ENCODE measurements at places on chromosomes 1 and 21. TPM values are rescaled to one million over a fixed set of nuclear protein-coding genes. Genes with fewer than 3 reads are reported as not detected.

GRCh38 chr1:153805042-153805745 lies 30.0 kb downstream of the SLC27A3 start:
- ATAC-seq: peak; percentile 96

LEFTY1 gene
- 0.85 TPM for total RNA-seq

ADGRL2 gene
- 75.4 TPM for total RNA-seq

CCDC17 gene
- 0.98 TPM for total RNA-seq

IRF6 gene
- 0.11 TPM for total RNA-seq

GRCh38 chr1:101338714-101339430 lies 102.1 kb downstream of the S1PR1 start:
- ATAC-seq: no peak
